ENCODE measurements at places on chromosomes 6 and 20. TPM values are rescaled to one million over a fixed set of nuclear protein-coding genes. Genes with fewer than 3 reads are reported as not detected.

Gene RRAGD
- total RNA-seq: 31.3 TPM

Gene BMP2
- total RNA-seq: 3.2 TPM

Gene ANKRD6
- 14.6 TPM for total RNA-seq

DNA sequence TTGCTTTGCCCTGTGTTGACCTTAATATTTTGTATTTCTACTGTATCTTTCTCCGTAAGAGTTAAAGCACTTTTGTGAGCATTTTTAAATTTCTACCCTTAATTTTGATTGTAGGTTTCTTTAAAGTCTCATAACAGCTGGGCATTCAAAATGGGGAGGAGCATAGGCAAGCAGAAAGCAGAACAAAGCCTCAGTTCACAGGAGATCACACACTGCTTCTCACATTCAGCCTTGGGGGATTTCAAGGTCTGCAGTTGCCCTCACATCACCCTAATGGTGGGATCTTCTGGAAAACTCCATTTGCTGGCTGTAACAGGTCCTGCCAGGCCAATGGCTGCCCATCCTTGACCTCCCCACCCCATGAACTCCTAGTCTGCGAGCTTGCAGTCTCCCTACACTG lies 292.9 kb downstream of the PHACTR1 start:
- DNase-seq: no peak

GRCh38 chr20:10536531-10536930 lies 101.4 kb downstream of the SLX4IP start:
- DNase-seq: no peak

DNA sequence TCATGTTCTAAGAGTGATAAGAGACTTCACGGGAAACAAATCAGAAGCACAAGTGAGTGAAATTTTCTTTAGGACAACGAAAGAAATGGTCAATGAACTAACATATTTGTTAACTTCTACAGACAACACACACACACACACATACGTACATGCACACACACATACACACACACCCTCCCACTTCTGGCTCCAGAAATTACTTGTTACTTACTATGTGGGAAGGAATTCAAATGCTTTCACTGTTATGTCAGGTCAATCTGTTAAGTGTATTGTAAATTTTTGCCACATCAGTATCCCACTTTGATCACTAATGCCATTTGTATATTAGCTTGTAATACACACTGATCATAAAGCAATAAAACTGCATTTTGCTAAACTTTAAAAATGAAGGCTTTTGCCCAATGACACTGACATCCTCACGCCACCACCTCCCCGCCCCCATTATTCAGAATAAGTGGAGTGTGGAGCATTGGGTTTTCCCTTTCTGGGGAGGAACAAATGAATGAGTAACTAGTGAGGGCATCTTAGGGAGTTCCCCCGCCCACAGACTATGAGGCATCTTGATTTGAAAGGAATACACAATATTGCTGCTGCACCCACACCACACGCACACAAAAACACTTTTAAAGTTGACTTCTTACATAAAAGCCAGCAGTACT lies 76.2 kb downstream of the ATXN1 start:
- no peak for DNase-seq

GRCh38 chr6:77930952-77931351 lies 278.1 kb downstream of the MEI4 start:
- no peak for DNase-seq

DNA sequence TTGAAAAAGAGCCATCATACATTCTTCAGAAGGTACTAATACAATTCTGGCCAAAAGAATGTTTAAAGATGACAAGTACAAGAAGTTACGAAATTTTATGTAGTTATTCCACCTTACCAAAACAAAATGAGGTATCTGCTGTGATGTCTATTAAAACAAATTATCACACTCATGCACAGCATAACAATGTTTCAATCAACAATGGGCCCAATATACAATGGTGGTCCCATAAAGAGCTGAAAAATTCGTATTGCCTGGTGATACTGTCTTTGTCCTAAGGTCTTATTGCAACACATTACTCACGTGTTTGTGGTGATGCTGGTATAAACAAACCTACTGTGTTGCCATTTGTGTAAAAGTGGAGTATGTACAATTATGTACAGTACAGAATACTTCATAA lies 3.6 kb upstream of the NUP153 start:
- no peak for DNase-seq
